Renal cortex interstitium (tissue), 15 donors: ENCODE measurements at places on chromosomes 2 and 18.

DNA sequence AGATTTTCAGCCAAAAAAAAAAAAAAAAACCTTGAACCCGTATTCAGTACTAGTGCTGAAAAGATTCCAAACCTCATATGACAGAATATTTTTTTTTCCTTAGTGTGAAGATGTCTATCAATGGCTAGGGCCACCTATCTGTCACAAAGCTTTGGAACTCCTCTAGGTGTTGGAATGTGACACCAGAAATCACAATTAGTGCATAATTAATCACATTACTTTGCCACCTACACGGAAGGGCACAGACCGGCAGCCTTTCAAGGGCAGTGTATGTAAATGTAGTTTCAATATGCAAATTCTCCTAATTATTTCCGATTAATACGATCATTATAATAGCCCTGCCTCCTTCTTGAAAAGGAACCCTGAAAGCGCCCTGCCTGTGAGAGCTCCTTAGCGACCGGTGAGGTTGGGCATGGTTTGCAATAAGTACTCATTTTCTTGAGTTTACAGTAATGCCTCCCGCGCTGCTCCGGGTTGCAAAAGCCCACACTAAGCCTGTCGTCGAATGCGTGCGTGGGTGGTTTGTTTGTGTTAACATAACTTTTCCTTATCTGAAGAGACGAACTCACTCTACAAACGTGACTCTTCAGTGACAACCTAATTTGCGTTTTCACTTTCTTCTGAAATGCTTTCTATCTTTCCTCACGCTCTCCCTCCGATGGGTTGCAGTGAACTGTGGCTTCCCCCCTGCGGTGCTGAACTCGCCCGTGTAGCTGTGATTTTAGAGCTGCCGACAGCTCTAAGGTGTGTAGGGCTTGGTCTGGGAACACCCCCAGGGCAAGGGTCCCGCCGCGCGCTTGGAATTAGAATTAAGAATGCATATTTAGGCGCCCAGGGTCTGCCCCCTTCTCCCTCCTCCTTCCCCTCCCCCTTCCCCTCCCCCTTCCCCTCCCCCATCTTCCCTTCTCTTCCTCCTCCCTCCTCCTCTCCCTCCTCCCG lies 765 bp upstream of the ID2 start:
- peak; percentile 57 for DNase-seq

DNA sequence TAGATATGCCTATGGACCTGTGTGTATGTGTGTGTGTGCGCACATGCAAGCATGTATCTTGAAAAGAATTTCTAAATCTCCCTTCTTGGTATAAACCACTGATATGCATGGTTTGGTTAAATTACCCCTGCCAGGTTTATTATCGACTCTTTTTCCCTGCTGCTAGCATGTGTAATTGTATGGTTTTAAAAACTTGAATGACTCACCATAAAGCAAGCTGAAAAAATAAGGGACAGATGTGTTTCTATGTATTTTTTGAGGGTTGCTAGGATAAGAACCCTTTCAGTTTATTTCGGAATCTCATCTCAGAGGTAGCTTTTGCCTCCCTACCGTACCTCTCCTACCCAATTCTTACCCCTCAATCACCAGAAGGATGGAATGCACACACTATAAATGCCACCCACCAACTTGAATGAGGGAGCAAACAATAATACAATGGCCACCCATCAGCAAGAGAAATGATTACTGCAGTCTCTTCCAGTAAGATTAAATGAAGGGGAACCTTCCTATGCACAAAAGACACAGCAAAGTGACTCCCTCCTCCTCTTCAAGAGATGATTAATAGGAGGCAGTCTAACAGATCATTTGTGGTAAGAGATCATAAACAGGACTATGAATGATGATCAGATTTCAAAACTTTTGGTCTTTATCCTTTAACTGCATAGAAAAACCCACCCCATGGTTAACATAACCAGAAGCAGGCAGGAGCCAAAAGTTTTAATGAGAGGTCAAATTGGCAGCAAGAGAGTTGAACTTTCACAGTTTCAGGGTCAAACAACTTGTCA lies 357.2 kb downstream of the SATB2 start:
- DNase-seq: no peak

- no peak for DNase-seq
Measured at GRCh38 chr2:41774011-41774605, 273.7 kb upstream of the PKDCC start.

- DNase-seq: peak; percentile 24
Measured at GRCh38 chr18:64017870-64018269, 48.0 kb downstream of the SERPINB8 start.

DNA sequence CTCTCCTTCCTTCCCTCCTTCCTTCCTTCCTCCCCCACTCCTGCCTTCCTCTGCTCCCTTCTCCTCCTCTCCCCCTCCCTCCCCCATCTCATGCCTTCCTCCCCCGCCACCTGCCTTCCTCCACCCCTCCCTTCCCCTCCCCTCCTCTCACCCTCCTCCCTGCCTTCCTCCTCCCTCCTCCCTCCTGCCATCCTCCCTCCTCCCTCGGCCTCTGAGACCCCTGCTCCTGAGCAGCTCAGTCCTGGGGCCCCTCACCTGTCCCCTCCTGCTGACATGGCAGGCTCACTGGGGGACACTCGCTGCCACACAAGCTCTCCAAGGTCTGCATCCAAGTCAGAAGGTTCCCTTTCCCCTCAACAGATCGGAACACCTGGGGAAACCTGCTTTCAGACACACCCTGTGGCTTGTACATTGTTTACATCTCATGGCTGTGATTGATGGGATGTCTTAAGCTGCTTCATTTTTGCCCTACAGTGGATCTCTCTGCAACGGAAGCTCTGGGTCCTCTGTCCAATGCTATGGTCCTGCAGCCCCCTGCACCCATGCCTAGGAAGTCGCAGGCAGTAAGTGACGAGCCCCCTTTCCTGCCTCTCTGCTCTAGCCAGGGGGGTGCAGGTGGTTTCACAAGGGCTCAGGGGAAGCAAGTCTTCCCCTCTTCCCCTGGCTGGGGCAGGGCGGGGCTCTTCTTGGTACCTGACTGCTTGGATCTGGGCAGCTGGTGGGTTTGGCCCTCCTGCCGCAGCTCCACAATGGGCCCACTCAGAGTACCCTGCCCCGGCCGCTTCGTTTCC lies 22.9 kb downstream of the ITGB1BP1 start:
- DNase-seq: no peak

DNA sequence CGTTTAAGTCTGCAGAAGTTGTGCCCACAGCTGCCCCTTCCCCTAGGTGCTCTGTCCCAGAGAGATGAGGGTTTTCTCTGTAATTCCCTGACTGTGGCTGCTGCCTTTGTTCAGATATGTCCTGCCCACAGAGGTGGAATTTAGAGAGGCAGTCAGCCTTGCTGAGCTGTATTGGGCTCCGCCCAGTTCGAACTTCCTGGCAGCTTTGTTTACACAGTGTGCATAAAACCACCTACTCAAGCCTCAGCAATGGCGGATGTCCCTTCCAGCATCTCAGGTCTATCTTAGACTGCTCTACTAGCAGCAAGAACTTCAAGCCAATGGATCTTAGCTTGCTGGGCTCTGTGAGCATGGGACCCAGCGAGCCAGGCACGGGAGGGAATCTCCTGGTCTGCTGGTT lies 48.1 kb downstream of the LHCGR start:
- no peak for DNase-seq

DNA sequence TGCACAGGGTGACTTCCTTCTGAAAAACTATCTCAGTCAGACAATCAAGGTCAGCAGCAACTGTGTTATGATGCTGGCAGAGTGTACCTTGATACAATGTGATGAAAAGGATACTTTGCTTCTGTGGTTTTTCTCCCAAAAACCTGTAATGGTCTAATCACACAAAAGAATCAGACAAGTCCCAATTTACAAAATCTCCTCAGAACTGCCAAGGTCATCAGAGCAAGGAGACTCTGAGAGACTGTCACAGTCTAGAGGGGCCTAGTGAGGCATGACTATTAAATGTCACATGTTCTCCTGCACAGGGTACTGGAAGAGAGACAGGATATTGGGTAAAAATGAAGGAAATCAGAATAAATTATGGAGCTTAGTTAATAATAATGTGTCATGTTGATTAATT lies 185.4 kb downstream of the ST6GAL2 start:
- peak; percentile 29 for DNase-seq

GRCh38 chr18:54532222-54532621 lies 58.8 kb upstream of the DYNAP start:
- DNase-seq: no peak

DNA sequence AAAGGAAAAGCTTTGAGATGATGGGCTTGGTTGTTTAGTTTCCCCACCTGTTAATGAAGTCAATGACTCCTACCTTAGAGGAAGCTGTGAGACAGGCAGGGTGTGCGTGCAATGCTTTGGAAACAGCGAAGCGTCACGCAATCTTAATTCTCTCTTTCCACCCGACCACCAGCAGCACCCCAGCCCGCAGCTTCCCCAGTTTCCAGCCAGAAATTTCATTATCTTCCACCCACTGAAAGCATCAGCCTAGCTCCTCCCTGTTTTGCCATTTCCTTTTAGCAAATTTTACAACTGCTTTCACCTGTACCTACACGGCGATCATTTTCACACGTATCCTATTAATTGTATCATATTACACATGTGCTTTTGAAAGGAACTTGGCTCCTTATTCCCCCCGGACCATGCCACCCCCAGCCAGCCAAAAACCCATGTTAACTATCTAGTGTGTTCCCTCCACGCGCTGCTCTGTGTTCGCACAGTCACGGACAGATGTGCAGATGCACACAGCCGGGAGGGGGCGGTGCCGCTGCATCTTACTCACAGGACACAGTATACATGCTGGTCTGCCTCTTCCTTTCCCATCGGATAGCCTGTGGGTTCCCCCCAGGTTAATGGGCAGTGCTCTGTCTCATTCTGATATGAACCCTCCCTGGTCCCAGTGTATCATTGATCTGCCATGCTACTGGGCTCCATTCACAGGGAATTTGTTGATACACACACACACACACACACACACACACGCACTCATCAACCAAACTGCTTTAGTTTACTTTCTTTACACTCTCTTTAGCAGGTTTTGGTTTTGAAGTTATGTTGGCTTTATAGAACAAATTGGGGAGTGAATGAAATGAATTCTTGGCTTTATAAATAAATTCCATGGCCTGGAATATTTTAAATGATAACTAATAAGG lies 22.4 kb downstream of the CYP27C1 start:
- no peak for DNase-seq

GRCh38 chr2:67013821-67014220 lies 383.3 kb upstream of the ETAA1 start:
- no peak for DNase-seq

DNA sequence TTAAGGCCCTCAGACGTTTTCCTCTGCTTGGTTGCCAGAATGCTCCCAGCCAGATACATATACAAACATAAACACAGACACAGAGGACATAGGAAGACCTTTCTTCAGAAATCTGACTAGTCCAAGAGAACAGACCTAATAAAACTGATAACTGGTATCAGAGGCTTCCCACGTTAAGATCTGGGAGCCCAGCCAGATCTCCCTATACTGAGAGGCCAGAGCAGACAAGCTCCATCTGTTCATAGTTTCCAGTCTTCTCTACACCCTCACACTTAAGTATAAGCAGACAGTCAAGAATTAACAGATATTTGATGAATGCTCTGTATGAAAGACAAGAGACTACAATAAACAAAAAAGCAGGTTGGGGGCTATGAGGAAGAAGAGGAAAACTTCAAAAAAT lies 240.5 kb upstream of the CHAC2 start:
- DNase-seq: no peak

- DNase-seq: peak; percentile 31
Measured at GRCh38 chr18:48003426-48004349, 73.2 kb upstream of the SMAD2 start.

DNA sequence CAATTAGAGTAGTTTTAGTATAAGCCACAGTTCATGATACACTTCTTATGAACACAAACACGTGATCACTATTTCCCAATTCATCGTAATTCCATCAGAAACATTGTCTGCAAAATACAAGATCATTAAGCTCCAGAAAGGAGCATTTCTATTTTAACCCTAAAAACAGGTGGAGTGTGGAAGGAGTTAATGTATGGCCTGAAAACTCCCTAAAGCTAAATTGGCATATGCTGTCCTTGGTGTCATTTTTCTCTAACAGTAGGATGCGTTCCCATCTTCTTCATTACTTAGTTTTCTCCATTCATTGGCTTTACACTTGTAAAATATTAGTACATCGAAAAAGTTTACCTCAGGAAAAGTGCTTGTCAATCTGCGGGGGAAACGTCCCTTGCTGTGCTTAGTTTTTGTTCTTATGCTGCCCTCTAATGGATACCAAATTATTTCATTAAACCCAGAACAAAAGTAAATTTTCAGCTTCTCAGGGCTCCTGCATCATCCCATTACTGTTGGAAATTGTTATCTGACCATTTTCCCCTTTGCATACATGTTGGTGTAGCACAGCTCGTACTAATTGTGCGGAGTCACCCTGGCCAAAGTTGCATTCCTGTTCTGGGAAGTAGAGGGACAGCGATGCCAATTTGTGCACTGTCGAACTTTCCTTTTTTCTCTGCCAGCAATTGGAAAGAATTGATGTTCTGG lies 153.4 kb downstream of the GPD2 start:
- no peak for DNase-seq

DNA sequence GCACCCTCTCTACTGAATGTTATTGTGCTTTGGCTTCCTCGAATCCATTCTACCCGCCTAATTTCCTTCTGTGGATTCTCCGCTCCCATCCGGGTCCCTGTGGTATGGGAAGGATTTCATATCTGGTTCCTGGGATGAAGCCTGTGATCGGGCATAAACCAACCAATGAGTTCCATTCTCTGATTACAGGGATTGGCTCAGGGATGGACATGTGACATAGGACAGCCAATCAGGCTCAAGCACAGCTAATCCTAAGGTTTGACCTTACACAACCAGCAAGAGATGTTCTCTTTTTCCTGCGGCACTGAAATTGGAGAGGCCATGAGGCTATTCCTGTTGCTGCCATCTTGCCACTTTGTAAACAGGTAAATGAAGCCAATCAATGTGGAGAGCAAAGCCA lies 168.1 kb upstream of the SMAD2 start:
- no peak for DNase-seq

- no peak for DNase-seq
Measured at GRCh38 chr18:26771524-26771923, 94.0 kb downstream of the AQP4 start.

DNA sequence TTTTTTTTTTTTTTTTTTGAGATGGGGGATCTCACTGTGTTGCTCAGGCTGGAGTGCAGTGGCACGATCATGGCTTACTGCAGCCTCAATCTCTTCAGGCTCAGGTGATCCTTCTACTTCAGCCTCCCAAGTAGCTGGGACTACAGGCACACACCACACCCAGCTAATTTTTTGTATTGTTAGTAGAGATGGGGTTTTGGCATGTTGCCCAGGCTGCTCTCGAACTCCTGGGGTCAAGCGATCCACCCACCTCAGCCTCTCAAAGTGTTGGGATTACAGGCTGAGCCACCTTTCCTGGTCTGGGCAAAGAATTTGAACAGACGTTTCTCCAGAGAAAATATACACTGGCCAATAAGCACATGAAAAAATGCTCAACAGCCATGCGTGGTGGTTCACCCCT lies 2.9 kb upstream of the SNRNP200 start:
- DNase-seq: no peak
